Adipocyte (in vitro differentiated cells): ENCODE measurements at places on chromosomes 11 and 22.

GRCh38 chr11:63609971-63610580 lies 4.2 kb downstream of the PLAAT3 start:
- peak; percentile 38 for DNase-seq

DNA sequence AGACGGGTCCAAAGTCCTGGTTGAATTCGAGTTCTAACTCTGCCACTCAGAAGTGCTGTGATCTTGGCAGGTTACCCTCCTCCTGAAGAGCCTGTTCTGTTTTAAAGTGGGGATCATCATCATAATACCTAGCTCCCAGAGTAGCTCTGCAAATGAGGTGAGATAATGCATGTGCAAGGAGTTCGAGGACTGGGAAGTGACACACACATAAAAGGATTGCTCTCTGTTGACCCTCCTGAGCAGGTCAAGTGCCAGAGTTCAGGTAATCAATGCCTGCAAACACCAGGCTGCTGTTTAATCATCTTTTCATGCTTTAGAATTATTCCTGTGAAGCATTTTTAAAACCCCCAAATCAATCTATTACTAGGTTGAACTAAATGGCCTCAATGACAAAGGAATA lies 19.9 kb downstream of the RCN1 start:
- DNase-seq, result no peak

- DNase-seq, result no peak
These were observed 1850.2 kb upstream of the RAG2 start for GRCh38 chr11:38448284-38448683.

GRCh38 chr11:83655976-83656375 lies 369.8 kb upstream of the CCDC90B start:
- DNase-seq, result no peak

DNA sequence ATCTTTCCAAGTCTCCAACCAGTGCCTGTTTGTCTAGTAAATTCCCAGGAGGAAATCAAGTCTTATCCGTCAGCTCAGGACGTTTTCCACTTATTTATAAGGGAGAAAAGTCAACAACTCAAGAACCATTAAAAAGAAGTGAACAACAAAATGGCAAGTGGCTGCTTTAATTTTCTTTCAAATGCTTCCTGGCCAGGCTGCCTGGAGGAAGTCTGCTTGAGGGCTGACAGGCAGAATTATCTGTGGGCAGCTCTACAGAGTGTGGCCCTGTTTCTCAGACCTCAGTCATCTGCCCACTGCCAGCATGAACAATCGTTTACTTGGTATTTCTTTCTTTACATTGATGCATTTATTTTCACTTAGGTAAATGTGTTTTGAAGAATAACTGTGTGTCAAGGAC lies 281.9 kb upstream of the ISX start:
- DNase-seq, result no peak

- no peak for DNase-seq
These were observed 259.5 kb upstream of the POU2AF2 start for GRCh38 chr11:110986016-110986415.

GRCh38 chr11:122226810-122227379 lies 110.9 kb upstream of the BLID start:
- DNase-seq, result no peak

DNA sequence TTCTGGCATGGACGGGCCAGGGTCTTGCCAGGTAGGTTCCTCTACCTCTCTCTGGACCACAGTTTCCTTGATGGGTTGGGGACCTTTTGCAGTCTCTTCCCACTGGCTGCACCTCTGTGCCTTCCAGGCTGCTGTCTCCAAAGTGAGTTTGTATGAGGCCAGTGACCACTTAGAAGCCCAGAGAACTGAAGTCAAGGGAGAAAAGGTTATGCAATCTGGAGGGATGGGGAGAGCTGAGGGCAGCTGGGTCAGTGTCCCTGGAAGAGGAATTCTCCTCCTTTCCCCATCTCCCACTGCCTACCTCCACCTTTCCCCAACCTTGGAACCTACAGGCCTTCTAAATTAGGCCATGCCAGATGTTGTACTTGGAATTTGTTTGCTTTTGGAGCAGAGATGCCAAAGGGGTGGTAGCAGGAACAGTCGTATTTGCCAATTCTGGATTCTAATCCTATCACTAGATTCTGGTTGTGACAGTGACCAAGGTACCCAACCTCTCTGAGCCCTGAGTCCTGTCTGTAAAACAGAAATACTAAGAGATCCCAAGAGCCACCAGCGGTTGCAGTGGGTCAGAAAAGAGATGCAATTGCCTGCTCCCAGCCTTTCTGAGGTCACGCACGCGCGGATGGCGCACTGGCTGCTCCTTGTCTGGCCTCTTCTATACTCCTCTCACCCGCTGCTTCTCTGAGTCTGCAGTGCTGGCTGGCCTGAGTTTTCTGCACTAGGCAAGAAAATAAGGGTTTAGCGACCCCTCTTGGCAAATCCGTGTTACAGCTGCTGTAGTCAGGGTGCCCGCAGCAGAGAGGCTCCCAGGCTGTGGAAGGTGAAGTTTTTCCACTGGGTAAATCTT lies 10.7 kb upstream of the ACCSL start:
- DNase-seq, result peak; percentile 95

DNA sequence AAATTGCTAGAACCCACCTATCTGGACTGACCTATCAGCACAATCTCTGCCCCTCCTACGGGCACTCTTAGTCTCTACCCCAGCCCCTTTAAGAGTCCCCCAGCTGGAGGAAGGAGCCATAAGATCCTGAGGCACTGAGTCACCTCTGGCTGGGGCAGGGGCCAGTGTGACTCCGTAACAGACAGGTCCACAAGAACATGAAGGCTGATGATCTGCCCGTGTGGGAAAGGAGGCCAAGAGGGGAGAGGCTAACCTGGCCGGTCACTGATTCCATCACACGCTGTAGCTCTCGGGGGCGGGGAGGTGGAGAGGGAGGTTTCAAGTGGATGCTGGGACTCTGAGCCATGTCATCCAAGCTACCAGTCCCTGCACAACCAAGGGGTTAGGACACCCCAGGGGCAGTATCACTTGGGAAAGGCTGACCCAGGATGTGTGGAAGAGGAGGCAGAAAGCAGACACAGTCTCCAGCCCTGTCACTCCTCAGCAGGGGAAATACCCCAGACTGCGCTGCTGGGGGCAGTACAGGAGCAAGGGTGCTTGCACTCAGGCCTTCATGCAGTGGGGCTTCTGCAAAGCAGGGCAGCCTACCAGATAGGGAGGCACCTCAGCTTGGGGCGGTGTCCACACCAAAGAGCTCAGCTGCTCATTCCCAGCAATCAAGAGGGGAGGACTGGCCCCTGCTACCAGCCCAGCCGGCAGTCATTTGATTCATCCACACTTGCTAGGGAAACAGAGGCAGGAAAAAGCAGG lies 22.3 kb downstream of the ARHGAP1 start:
- DNase-seq, result no peak
